Stimulated activated CD4-positive, alpha-beta T cell treated with anti-CD3 and anti-CD28 coated beads, Interleukin-1b, Interleukin-23, amount 100 ng/mL, for 4 hours (primary cell): ENCODE measurements at places on chromosomes 12 and 14.

GRCh38 chr12:9869307-9870161 lies at the start of gene CLEC2B:
TSS of gene CLEC2B (minus strand) at chr12:9869354.
- DNase-seq, result no peak

DNA sequence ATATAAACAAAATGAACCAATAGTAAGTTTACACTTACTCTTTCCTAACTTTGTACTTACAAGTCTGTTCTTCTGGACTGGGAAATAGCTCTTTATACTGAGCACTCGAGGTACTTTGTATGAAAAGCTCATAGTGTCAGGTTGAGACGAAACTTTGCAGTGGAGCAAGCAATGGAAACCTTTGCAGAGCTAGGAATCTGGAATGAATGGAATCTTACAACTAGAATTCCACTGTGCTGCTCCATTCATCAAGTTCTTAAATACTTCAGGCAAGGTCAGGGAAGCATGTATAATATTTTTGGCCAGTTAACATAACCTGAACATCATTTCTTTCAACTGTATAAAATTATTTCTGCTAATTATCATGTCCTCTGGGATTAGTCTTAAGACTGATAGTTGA lies 1327.5 kb upstream of the FLRT2 start:
- no peak for DNase-seq

DNA sequence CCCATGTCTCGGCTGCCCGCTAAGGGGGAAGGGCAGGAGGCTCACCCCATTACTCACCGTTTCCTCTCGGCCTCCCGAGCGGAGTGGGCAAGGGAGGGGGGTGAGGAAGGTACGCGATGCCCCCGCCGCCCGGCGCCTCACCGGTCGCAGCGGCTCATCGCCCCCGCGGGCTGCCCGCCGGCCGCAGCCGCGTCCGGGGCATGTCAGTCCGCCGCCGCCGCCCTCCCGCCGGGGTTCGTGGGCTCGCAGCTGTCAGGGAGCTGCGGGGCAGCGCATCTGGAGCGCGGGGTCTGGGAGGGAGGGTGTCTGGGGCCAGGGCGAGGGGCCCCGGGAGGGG lies 461 bp downstream of the SLC8A3 start:
- DNase-seq, result no peak

- no peak for DNase-seq
Measured at GRCh38 chr12:67517181-67517887, 131.2 kb upstream of the DYRK2 start.

DNA sequence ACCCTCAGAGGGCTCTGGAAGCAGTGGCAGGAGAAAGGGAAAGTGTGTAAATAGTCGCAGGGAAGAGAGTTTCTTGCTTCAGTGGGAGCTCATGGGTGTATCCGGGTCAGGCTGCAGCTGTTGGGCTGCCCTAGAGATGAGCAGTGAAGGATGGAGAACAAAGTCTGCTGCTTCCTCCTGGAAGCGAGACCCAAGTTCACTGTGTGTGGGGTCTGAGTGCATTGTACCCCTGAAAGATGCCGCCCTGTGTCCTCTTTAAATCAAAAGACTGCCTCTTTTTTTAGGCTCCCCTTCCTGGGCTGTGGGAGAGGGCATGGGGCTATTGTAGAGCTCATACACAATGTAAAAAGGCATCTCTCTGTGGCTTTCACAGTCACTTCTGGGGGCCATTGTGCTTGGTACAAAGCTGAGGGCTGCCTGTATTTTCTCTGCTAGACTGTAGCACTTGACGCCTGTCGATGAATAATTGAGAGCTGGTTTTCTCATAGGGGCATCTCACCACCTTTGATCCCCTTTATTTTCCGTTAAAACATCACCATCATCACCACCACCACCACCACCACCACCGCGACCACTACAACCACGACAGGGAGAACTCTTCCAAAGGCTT lies 16.7 kb downstream of the CHST11 start:
- no peak for DNase-seq

- DNase-seq, result no peak
Measured at GRCh38 chr12:92602476-92602875, 100.3 kb upstream of the PLEKHG7 start.

- DNase-seq, result no peak
Measured at GRCh38 chr12:92079054-92079385, 66.6 kb downstream of the BTG1 start.
